Astrocyte of the cerebellum (primary cell): ENCODE measurements at places on chromosomes 2 and 18.

GRCh38 chr2:216111122-216111521 is 2.0 kb downstream of the XRCC5 start:
- no peak for DNase-seq

DNA sequence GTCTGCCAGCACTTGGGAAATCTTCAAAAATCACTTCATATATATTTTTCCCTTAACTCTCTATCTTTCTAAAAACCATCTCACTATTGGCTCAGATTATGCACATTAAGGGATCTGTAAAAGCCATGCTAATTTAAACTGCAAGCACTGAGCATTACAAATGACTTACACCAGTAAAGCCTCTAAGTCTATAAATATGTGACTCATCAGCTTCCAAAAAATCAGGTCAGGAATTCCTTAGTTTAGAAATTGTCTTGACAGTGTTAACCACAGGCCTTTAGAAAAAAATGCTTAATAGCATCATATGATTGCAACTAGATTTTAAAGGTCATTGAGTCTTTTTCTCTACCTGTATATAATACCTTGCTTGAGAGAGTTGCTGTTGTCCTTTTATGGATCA is 1113.6 kb upstream of the PIK3C3 start:
- peak; percentile 57 for DNase-seq

- no peak for DNase-seq
Observed at GRCh38 chr2:130966149-130966774, 127.0 kb downstream of the FAM168B start.

GRCh38 chr18:12879840-12880540 is 4.0 kb downstream of the PTPN2 start:
- peak; percentile 69 for DNase-seq

- DNase-seq, result no peak
Observed at GRCh38 chr2:223042284-223042683, 9.7 kb upstream of the KCNE4 start.

DNA sequence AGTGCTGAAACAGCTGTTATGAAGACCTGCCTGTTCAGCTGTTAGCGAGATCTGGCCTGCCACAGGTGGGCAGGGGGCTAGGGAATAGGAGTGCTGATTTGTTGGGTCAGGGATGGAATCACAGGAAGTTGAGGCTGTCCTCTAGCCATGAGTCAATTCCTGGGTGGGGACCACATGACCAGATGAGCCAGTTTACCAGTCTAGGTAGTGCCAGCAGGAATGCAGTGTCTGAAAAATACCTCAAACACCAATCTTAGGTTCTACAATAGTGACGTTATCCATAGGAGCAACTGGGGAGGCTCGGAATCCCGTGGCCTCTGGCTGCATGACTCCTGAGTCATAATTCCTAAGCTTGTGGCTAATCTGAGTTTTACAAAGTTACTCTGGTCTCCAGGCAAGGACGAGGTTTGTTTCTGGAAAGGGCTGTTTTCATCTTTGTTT is 44.9 kb downstream of the DYSF start:
- peak; percentile 86 for DNase-seq

- no peak for DNase-seq
Observed at GRCh38 chr18:61426492-61427053, 93.3 kb downstream of the CDH20 start.

- no peak for DNase-seq
Observed at GRCh38 chr2:89763254-89763580, 1071.7 kb downstream of the RPIA start.

- DNase-seq, result no peak
Observed at GRCh38 chr2:20307311-20307710, 43.3 kb downstream of the PUM2 start.

- no peak for DNase-seq
Observed at GRCh38 chr2:182740701-182741100, 24.6 kb downstream of the DNAJC10 start.

DNA sequence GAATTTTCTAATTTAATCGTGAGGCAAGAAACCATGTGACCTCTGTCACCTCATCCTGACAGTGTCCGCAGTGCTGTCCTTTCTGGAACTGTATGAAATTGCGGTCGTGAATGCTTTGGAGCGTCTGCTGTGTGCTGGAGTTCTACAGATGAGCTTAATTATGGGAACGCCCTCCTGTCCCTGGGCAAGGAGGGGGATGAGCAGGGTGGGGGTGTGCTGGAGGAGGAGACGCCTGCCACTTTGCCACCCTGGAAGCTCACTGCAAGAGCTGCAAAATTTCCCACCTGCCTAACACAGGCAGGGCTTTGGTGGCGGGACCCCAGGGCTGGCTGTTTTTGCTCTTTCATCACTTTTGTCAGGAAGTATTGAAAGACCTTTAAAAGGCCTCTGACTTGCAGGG is 6.5 kb downstream of the LPIN1 start:
- DNase-seq, result no peak

DNA sequence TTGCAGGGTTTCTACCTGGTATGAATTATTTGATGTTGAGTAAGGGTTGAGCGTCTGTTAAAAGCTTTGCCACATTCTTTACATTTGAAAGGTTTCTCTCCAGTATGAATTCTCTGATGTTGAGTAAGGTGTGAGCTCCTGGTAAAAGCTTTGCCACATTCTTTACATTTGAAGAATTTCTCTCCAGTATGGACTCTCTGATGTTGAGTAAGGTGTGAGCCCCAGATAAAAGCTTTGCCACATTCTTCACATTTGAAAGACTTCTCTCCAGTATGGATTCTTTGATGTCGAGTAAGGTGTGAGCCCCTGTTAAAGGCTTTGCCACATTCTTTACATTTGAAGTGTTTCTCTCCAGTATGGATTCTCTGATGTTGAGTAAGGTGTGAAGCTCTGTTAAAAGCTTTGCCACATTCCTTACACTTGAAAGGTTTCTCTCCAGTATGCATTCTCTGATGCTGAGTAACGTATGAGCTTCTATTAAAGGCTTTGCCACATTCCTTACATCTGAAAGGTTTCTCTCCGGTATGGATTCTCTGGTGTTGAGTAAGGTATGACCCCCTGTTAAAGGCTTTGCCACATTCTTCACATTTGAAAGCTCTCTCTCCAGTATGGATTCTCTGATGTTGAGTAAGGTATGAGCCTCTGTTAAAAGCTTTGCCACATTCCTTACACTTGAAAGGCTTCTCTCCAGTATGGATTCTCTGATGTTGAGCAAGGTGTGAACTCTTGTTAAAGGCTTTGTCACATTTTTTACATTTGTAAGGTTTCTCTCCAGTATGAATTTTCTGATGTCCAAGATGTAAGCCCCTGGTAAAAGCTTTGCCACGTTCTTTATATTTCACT is 27.1 kb downstream of the ZNF519 start:
- DNase-seq, result no peak

- no peak for DNase-seq
Observed at GRCh38 chr2:231887756-231888155, 38.4 kb downstream of the NPPC start.

DNA sequence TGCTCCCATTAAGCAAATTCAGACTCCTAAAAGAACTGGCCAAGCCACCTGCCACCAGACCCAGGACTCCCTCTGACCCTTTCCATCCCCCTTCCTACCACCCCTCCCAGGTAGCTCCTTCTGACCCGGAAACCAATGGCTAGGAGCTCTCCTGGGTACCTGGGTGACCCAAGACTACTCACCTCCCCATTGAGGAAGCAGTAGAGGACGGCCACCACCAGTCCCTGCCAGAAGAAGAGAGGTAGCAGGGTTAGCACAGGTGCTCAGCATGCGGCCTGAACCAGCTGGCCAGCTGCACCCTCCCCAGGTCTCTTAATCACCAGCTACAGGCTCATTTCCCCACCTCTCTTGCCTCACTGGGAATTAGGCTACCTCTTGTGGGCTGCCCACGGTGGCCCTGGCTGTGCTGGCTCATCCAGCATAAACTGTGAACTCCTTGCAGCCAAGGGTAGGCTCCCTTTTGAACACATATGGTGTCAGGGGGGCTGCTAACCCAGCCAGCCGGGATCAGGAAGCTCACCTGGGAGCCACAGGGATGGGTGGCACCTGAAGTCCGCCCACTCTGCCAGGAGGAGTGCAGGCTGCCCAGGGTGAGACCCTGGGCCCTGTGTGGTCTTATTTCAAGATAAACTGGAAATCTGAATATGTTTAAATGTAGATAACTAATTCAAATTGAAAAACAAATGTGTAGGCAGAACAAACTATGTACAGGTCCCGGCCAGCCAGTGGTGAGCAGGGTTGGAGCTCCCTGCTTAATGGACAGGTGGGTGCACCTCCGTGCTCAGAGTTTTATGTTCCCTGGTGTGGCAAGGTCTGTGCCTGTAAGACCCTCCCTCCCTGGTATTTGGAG is 9.9 kb downstream of the TMEM37 start:
- DNase-seq, result no peak

DNA sequence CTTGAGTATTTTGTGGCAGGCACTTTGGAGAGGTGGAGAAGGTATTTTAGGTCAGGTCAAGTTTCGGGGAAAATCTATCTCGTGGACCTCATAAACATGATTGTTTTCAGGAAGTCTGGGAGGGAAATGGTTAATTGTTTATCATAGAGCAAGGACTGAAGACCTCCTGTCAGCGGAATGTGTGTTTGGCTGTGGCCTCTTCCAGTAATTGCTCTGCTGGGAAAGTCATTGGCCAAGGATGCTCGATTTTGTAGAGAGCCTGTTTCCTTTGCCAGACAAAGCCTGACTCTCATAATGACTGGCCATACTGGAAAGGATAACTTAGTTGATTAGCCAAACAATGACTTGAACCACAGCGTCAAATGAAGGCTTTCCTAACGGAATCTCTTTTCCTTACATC is 30.0 kb downstream of the IL1R2 start:
- DNase-seq, result peak; percentile 63

GRCh38 chr2:10342245-10342951 is 39.7 kb downstream of the HPCAL1 start:
- DNase-seq, result no peak

- DNase-seq, result no peak
Observed at GRCh38 chr18:25710981-25711380, 359.0 kb upstream of the ZNF521 start.

- DNase-seq, result peak; percentile 46
Observed at GRCh38 chr18:45976566-45976965, 9.4 kb upstream of the EPG5 start.

- DNase-seq, result no peak
Observed at GRCh38 chr18:26088487-26088886, 1.9 kb downstream of the SS18 start.

DNA sequence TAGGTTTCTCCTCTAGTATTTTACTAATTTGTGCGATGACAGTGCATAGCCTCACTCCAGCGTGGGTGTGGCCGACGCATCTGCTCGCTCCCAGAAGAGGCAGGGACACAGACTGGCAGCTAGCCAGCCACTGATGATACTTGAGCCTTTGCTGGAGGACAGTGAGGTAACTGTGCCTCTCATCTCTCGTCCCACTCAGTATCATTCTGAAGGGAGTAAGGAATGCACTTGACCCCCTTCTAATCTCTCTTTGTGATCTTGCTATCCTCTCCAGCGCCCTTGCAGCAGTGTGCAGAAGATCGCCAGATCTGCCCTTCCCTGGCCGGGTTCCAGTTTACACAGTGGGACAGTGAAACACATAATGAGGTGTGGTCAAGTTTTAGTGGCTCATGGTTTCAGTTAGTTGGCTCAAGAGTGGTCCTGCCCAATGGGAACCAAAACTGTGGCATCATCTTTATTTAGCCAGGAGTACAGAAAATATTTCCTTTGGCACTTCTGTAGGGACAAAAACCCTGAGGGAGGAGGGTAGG is 17.5 kb downstream of the NCAPH start:
- peak; percentile 18 for DNase-seq

GRCh38 chr2:30332791-30333453 is 101.6 kb downstream of the LBH start:
- DNase-seq, result no peak

DNA sequence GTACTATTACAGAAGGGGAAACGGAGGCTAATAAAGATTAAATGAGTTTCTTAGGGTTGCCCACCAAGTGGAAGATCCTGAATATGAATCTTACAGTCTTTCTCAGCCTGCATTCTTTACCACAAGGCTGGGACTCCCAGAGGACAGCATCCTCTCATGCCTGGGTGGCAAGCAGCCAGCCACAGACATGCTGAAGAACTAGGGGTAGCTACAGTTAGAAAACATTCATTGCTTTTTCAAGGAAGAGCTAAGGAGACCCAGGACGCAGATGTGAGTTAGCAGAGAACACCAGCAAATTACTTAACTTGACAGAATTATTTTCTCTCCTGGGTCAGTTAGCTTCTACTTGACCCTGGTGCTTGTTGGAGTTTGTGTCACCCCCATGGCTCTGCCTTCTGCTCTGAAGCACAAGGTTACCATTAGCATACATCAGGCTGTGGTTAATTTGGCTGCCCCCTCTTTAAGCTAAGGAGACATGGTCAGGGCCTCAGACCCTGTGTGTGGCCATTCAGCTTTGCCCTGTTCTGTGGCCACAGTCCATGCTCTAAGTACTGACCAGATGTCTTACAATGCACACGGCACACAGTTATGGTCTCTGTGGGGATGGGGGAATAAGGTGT is 132.3 kb upstream of the TNP1 start:
- DNase-seq, result no peak
